ENCODE measurements at places on chromosomes 1 and 21.

- no peak for DNase-seq
These were observed 152.5 kb downstream of the HMCN1 start for GRCh38 chr1:185886671-185887070.

GRCh38 chr1:94302497-94302896 lies 65.1 kb upstream of the ARHGAP29 start:
- DNase-seq = no peak

DNA sequence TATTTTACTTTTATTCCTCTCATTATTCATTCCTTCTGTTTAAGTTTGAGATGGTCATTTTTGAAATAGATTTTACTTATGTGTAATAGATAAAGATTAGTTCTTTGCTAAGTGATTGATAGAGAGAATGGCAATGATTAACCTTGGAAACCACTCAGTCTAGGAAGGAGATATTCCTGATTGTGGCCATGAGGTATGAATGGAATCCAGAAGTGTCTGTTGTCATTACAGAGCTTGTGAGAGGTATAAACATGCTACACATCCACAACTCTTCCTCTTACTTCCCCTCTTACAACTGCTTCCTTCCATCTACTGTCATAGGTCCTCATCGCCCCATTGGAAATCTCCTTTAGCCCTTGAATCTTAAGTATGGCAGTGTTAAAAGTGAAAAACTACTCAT lies 988.8 kb upstream of the B3GALT2 start:
- no peak for DNase-seq

- DNase-seq = no peak
These were observed 35.4 kb upstream of the SAMD11 start for GRCh38 chr1:888297-888696.

DNA sequence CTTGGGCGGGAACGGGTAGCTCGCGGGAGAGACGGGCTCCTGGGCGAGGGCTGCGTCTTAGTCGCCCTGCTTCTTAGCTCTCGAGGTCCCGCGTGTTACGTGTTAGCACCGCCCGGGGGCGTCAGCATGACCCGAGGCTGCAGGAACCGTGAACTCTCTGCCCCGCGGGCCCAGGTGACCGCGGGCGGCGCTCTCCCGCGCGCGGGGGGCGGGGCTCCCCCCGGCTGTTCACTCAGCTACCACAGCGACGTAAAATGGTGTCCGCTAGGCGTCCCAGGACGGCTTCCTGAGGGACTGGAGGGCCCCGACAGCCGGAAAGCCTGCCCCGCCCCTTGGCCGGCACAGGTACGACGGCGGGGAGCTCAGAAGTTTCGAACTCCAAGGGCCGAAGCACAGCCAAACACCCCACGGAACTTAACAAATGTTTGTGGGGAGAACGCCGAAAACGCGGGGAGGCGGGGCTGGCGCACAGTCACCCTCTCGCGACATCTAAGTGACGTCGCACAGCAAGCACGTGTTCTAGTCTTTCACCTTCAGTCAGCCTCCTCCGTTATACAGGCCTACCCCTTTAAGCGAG lies 780 bp upstream of the RBM15 start:
- DNase-seq = peak; percentile 88

GRCh38 chr1:204126956-204127355 lies 24.9 kb downstream of the ETNK2 start:
- no peak for DNase-seq

DNA sequence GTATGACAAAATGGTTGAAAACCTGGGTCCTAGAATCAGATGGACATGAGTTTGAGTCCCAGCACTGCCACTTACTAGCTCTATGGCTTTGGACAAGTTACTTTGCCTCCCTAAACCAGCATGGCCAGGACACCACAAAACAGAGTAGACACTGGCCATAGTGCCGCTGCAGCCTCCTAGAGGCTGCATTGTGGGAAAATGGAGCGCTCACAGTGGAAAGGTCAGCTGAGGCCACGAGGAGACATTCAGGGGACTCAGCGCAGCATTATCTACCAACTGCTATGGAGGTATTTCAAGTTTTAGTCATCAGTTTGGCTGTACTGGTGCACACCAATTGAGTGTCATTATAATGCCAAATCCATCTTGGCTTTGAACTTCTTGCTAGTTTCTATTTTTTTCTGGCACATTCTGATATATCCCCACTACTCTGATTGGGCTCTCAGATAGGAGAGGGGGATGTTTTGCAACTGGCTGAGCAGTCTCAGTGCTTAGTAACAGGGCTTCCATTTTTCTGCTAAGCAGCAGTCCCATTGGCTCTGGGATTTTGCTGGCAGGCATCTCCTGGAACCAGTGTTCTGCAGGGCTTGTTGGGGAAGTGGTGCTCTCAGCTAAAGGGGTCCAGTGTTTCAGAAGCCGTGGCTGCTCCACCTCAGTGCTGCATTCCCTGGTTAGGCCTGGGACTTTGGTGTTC lies 16.2 kb downstream of the NT5C1A start:
- DNase-seq = no peak

GRCh38 chr1:8349961-8350360 lies 32.0 kb downstream of the SLC45A1 start:
- peak; percentile 59 for DNase-seq

Measured in heart right ventricle (tissue), 16 donors.